ENCODE measurements at places on chromosomes 5 and 9.

DNA sequence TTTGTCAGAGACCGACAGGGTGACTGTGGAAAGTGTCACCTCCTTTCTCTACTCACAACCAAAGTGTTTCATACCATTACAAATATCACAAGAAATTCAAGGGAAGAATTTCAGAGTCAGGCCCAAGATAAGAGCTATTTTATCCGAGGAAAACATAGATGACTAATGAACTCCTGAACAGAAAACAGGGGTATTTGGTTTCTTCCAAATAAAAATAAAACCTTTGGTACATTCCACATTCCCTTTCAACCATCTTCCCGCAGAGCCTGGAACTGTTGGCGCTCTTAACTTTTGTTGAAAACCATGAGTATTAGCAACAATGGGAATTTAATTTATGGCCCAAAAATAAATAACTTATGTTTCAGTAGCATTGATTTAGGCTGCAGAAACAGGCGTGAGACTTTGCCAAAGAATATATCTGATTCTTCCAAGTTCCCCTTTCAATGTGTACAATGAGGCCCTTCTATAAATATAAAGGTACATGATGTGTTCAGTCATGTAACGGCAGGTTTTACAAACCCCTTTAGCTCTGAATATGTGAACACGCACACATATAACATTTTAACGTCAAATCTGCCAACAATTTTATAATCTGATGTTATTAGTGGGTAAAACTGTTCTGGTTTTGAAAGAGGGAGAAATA is 69.5 kb downstream of the RETREG1 start:
- DNase-seq = no peak

- DNase-seq = no peak
These were observed 776.2 kb downstream of the SEMA5A start for GRCh38 chr5:8769631-8770030.

DNA sequence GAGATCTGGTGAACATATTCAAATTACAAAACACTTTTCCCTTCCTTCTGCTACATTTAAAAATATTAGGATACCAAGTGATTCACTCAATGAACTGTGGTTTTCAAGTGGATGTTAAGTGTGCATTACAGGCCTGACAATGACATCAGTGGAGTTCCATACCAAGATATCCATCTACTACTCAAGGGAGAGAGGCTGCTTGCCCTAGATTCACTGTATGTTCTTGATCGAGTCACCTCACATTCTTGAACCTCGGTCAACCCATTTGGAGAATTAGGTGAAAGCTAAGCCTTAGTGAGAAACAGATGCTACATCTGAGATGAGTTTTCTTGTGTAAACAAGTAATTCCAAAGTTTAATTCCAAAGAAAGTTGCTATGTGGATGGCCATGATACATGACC is 142.2 kb downstream of the FGF10 start:
- DNase-seq = no peak

- DNase-seq = no peak
These were observed 114.5 kb downstream of the RPS23 start for GRCh38 chr5:82163452-82164175.

- no peak for DNase-seq
These were observed 2.3 kb upstream of the PTGER4 start for GRCh38 chr5:40677456-40677855.

DNA sequence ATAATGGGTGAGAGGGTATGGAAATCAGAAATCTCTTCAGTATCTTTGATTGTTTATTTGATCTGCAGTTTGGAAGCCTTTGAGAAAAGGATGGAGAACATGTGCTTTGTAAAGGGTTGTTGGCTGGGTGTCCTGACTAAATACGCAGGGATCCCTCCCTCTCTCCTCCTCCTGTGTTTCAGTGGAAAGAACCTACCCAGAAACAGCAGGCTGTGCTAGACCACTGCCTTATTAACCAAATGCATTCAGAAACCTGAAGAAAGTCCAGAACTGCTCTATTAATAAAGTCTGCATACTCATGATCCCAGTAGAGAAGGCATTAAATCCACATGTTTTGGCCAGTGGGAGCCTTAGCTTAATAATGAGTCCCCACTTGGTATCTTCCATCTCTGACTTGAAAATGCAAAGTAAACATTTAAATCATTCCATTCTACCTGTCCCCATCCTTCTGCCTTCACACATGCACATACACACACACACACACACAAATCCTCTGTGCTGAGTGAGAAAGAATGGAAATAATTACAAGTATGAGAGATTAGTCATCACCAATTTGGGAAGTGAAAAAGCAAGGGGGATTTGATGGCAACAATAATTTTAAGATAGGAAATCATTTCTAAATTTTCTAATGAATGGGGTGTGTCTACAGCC is 10.0 kb upstream of the LECT2 start:
- DNase-seq = no peak

DNA sequence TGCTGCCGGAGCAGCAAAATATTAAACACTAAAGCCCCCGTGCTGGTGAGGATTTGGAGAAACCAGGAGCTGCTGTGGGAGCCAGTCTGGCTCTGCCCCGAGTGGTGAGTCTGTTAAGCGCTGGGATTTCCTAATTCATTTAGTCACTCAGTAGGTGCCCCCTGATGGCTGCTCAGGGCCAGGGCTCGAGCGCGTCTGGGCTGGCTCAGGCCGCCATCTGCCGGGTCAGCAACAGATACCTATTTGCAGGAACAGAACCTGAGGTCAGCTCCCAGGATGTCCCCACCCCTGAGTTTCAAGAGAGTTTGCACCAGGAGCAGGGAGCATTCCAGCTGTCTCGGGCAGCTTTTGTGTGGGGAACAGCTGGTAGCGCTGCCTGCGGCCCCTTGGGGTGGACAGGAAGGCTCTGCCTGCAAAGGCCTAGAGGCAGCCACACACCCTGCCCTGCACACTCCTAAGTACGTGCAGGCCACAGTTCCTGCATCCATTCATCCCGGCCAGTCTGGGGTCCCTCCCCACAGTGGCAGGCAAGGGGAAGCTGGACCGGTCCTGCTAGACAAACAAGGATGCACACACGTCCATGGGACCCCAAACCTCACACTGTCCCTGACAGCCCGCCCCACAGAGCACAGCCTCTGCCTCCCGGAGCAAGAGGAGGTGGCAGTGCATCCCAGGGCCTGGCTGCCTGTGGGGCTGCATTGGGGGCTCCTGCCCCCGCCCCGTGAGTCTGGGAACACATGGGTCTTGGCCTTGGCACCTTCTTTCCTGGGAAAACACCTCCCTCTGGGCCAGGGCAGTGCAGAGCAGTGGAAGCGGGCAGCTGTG is 83.7 kb downstream of the ADAMTS2 start:
- DNase-seq = no peak

DNA sequence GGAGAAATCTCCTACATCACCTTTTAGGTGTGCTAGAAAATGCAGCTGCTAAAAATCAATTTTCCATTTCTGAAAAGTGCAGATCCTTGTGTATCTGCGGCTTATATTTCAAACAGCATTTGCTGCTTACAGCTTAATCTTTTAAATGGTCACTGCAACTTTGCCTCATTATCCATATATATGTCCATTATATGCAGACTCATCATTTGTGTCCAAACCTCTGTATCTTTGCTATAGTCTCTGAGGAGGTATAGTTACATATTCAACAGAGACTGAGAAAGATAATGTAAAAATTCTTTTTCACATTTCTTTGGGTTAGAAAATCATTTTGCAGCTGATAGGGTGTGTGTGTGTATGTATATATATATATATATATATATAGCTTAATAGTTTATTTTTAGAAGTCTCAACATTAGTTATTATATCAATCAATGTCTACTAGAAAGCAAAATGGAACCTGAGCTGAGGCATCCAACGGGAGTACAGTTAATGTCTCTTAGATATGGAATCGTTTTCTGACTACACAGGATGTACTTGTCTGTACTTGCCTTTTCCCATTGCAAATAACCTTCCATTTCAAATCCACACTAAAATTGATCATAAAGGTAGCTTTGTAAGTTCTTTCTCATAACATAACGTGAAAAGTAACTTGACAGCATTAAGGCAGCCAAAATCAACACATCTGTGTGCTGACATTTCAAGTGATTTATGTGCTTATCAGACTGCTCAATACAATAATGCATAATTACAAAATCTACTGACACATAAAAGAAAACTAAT is 267.0 kb upstream of the HAPLN1 start:
- no peak for DNase-seq

- no peak for DNase-seq
These were observed at the start of gene PCDHB11 for GRCh38 chr5:141199359-141200235. TSS of gene PCDHB11 (plus strand) at chr5:141199627. CDS start at chr5:141199775, 148 bp downstream.

GRCh38 chr5:92470770-92471169 is 1087.7 kb upstream of the ARRDC3 start:
- no peak for DNase-seq

- no peak for DNase-seq
These were observed 37.3 kb downstream of the IPPK start for GRCh38 chr9:92632641-92633040.

DNA sequence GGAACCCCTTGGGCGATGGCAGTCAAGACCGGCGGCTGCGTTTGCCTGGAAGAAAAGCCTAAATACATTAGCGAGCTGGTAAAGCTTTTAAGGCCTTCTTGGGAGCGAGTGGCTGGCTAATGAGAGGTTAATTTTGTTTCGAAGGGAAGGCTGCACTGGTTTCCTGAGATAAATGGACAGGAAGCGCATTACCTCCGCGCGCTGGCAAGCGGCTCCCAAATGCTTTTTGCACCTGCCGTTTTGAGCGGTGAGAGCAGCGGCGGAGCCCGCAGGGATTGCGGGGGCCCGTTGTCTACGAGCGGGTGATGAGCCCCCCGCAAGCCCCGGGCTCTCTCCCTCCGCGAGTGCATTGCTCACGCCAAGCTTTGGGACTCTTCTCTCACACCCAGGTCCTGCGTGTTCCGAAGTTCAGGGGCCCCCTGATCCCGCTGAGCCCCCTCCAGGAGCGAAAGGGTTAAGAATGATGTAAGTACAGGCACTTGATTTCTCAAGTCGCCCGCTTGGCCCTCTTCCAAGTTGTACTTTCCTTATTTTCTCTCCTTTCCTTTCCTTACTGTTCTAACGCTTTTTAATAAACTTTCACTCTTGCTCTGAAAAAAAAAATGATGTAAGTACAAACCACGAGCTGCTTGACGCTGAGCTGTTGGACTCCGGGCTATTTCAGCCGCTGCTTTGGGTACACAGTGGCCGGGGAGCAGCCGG is 3.1 kb upstream of the RGMB start:
- peak; percentile 10 for DNase-seq

DNA sequence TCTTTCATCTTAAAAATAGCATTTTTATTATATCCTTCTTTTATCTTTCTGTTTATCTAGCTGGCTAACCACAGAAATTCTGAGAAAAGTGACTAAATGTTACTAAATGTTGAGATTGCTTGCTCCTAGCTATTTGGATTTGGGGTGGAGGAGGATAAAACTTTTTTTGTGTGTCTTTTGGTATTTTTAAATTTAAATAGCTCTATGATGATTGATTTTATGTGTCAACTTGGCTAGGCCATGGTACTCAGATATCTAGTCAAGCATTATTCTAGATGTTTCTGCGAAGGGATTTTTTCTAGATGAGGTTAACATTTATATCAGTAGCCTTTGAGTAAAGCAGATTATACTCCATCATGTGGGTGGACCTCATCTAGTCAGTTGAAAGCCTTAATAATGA is 75.0 kb downstream of the GCNT1 start:
- DNase-seq = no peak

- DNase-seq = no peak
These were observed 5.7 kb upstream of the GAPVD1 start for GRCh38 chr9:125255781-125256391.

GRCh38 chr5:103207011-103207410 is 51.6 kb upstream of the MACIR start:
- DNase-seq = no peak

GRCh38 chr5:1661311-1661710 is 137.6 kb upstream of the LPCAT1 start:
- no peak for DNase-seq

- DNase-seq = no peak
These were observed 55.4 kb upstream of the SGCD start for GRCh38 chr5:156271569-156271968.

GRCh38 chr5:67375606-67376005 is 179.0 kb upstream of the CD180 start:
- DNase-seq = no peak

- no peak for DNase-seq
These were observed 6.0 kb upstream of the FAM163B start for GRCh38 chr9:133615186-133615585.

GRCh38 chr9:99762470-99762869 is 59.2 kb upstream of the NR4A3 start:
- DNase-seq = no peak

DNA sequence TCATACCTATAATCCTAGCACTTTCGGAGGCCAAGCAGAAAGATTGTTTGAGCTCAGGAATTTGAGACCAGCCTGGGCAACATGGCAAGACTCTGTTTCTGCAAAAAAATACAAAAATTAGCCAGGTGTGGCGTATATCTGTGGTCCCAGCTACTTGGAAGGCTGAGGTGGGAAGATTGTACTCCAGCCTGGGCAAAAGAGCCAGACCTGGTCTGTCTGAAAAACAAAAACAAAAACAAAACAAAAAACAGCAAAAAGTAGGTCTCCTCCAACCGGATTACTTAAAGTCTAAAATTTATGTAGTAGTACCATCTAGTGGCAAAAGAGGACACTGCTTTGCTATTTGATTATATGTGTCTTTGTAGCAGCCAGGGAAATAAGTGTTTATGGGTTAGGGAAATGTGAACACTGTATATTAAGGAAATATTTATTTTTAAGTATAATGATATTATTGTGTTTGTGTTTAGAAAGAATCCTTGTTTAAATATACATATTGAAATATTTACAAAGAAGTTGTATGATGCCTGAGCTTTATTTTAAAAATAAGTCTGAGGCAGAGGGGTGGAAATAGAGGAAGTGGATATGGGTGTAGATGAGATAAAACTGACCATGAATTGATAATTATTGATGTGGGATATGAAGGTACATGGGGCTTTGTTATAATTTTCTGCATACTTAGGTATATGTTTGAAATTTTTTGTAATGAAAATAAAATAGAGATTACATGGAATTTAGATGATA is 20.0 kb downstream of the APC start:
- no peak for DNase-seq

GRCh38 chr9:93226819-93227218 is 42.9 kb downstream of the WNK2 start:
- no peak for DNase-seq

- DNase-seq = no peak
These were observed 376.7 kb upstream of the RORB start for GRCh38 chr9:74120470-74120869.

DNA sequence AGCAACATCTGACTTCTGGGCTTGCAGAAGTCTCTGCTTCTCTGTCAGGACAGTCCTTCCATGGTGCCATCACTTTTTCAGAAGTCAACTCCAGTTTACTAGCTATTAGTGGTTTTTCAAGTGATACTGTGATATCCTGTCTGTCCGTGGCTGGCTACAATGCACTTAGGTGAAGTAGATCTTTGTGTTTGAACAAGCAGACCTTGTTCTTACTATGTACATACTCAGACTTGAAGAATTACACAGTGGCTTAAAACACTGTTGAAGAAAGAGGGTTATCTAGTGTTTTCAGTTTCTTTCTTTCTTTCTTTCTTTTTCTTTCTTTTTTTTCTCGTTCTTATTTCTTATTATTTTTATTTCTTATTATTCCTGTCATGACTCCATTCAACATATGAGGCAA is 228.7 kb downstream of the NTRK2 start:
- DNase-seq = no peak
